ENCODE measurements at places on chromosomes 16 and 17.

GRCh38 chr17:33241390-33241789 is 51.7 kb downstream of the ASIC2 start:
- no peak for DNase-seq

DNA sequence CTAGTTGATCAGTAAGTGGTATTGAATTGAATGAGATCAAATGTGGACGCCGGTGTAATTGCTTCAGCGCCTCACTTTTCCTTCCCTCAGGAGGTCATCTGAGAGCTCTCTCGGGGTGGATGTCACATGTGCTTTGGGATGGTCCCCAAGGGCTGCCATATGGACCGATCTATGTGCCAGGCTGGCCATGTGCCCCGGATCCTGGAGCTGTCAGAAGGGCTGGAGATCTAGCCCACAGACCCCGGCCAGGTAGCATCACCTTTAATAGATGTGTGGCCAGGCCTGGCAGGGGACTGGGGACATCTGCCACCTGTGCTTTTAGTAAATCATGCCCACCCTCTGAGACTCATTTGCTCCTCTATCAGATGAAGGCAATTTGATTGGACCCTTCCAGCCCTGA is 95.3 kb upstream of the CRHR1 start:
- DNase-seq, result no peak

DNA sequence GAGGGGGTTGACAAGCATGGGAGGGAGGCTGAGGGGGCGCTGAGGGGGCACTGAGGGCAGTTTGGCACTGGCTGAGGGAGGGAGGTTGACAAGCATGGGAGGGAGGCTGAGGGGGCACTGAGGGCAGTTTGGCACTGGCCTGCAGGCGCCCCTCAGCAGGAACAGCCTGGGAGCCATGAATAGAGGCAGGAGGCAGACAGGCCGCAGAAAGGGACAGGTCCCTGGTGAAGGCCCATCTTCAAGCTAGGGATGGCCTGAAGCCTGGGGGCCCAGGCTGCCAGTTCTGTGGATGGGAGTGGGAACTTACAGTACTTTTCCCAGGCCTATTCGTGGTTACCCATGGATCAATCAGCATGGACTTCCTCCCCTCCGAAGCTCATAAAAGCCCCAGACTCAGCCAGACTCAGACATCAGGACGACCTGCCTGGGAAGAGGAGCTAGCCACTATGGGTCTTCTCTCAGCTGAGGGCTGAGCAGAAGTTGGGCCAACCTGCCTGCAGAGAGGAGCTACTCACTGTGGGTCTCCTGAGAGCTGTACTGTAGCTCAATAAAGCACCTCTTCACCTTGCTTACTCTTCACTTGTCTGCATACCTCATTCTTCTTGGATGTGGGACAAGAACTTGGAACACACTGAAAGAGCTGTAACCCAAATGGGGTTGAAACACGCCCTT is 72.8 kb upstream of the BRD7 start:
- no peak for DNase-seq

- DNase-seq, result no peak
Observed at GRCh38 chr17:10156948-10157607, 41.3 kb downstream of the GAS7 start.

DNA sequence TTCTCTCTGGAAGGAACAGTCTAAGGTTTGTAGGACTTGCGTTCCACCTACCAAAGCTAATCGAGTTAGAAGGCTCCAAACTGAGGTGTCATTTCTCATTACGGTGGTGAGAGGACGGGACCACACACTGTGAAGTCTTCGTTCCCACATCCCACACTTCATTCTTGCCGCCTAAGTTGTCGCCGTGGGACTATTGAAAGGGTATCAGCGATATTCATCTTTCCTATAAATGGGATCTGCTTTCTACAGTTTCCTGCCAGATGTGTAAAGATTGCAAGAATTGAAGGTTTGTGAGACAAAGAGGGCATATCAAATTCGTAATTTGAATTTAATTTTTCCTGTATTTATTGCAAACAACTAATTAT is 608 bp upstream of the TRIM37 start:
- no peak for DNase-seq

- DNase-seq, result no peak
Observed at GRCh38 chr16:87178977-87179376, 138.2 kb downstream of the C16orf95 start.

DNA sequence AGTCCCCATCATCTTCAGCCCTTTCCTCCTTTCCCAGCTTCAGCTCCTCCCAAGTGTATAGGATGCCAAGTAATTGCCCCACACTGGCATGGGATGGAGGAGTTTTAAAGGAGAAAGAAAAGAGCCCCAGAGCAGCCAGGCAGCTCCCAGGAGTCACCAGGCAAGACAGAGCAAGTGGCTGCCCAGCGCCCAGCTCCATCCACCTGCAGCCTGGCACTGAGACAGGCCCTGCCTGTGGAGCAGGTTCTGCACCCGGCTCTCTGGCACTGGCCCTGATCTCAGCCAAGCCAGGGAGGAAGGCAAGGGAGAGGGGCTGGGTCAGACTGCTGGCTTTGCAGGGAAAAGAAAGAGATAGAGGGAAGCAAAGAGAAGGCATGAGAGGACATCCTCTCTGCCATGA is 21.7 kb downstream of the FOXN1 start:
- DNase-seq, result no peak

GRCh38 chr17:75295201-75296158 is 6.2 kb upstream of the SLC25A19 start:
- no peak for DNase-seq

GRCh38 chr16:84169765-84170310 is 17.0 kb downstream of the TAF1C start:
- DNase-seq, result no peak

DNA sequence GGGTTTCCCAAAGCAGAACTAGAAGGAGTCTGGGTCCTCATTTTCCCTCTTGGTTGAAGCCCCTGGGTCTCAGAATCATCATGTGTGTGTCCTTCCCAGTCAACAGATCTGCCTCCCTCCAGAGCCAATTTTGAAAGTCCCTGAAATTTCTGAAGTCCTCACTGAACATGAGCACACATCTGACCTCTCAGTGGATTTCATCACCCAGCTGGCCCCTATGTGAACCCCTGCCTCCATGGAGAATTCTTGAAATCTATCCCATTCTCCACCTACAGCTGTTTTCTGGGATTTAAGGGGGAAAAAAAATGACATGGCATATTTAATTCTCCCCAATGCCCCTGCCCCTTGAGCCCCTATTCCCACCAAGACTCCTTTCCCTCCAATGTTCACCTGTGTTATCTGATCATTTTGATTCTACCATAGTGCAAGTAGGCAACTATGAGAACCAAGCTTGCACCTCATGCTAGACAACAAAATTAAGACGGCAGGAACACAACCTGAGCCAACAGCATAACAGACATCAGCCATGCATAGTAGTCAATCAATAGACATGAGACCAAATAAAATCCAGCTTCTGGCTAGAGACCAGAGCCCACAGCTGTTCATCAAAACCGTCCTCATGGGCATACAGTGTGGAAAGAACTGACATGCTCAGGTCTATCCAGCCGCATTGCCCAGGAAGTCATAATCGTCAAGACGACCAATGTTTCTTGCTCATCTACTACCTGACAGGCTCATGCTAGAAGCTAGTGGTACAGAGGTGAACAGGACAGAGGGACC is 14.9 kb downstream of the SOX9 start:
- no peak for DNase-seq

DNA sequence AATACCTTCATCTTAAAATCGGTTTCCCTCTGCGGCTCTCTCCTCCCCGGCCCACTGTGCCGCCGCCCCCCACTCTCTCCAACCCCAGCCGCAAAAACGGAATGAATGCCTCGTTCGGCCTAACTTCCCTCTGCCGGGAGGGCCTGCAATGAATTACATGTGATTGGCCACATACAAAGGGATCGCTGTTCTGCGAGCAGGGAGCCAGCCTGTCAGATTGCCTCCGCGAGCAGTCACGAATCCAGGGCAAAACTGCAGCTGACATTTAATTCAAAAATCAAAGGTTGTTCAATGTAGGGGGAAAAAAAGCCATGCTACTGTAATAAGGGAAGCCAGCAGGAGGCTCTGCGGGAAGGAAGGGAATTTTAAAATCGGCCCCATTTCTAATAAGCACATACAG is 84.9 kb downstream of the TBC1D16 start:
- no peak for DNase-seq

- DNase-seq, result no peak
Observed at GRCh38 chr16:66621973-66622372, 17.5 kb downstream of the CMTM3 start.
